ENCODE measurements at places on chromosomes 3 and 15.

DNA sequence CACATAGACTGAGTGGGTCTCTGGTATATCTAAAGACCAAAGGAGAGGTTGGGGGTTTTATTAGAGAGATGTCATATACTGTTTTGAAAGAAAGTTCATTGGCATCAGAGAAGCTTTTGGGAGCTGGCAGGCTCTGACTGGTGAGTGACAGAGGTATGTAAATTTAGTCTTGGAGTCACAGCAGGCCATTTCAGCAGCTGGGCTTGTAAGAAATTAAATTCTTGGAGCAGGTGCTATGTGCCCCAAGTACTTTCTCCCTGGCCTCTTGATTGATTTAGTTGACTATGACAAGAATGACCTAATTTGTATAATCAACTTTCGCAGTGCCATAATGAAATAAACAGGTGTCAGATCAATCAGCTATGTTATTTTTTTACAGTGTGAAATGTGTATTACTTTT lies 47.8 kb upstream of the CDAN1 start:
- no peak for DNase-seq

- no peak for DNase-seq
These were observed 49.9 kb upstream of the XRN1 start for GRCh38 chr3:142497729-142498128.

DNA sequence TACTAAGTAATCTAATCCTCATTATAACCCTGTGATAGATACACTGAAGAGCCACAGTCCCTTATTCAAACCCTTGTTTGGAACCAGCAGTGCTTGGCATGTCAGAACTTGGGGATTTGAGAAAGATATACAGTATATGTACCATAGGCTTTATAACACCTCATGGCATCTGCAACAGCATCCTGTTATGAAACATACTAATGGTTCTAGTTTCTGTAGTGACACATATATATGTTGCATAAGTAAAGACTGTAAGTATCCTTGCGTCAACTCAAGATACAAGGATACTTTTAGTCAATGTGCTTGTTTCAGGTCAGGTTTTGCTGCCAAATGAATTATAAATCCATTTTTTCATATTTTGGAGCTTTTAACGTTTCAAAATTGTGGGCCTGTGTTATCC lies 58.5 kb downstream of the CCNL1 start:
- no peak for DNase-seq

- DNase-seq, result no peak
These were observed 136.9 kb downstream of the HCN4 start for GRCh38 chr15:73231661-73232419.

GRCh38 chr15:36782681-36783080 lies 203.3 kb downstream of the CDIN1 start:
- no peak for DNase-seq

- no peak for DNase-seq
These were observed 486.9 kb upstream of the ADAMTS9 start for GRCh38 chr3:65174713-65175112.

- no peak for DNase-seq
These were observed 440.0 kb upstream of the PROK2 start for GRCh38 chr3:72224804-72225509.

DNA sequence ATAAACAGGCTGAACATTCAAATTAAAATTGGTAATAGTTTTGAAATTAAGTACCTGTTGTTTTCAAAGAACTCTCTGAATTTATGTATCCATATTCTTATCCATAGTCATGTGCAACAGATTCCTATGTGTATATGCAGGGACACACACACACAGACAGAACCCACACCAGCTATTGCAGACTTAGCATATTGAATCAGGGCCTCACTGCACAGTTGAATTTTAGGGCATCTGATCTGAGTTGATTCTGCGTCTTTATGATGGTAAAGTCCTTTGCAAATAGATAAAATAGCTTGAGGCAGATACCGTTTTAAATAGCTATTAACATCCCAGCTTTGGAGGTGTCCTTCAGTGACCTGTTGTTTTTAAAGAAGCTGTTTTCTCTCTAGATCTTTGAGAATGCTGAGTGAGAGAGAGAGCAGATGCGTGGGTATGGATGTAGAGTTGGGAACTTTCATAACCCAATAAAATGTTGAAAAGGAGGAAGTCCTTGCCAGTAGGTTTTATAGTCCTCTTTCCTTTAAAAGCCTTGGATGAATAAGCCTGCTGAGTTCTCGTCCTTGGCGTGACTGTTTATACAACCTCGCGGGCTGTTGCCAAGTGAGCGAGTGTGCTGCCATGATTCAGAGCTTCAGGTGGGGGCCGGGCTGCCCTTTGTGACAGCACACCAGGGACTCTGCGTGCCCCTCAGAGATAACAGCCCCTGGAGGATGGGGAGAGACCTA lies 18.3 kb downstream of the MYZAP start:
- DNase-seq, result no peak

DNA sequence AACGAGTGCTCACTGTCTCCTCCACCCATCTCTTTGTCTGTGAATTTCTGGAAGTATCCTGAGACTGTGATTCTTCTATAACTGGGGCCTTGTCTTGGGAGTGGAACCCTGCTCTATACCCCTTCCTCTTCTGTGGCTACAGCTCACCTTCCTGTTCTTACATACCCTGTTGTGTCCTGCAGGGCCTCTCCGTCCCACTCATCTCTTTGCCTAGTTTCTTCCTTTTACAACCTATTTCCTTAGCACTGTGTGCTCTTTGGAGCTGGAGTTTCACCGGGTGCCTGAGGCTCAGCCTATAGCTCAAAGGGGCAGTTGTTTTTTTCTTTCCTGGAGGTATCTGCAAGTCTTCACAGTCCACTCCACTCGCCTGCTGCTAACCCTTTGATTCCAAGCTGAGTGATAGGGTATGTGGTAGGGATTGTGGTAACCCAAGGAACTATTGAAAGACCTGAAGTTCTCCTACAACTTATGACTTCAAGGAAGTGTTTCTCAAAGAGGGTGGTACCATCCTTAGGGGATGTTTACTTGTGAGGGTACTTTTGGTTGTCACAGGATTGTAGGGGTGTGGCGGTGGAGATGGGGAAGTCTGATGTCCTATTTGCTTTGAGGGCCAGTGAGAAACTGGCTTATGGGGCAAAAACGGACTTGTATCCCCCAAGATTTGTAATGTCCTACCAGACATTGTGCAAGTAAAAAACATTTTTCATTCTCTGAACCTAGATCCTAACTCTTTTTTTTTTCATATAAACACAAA lies 66.6 kb upstream of the ARL8B start:
- DNase-seq, result no peak

DNA sequence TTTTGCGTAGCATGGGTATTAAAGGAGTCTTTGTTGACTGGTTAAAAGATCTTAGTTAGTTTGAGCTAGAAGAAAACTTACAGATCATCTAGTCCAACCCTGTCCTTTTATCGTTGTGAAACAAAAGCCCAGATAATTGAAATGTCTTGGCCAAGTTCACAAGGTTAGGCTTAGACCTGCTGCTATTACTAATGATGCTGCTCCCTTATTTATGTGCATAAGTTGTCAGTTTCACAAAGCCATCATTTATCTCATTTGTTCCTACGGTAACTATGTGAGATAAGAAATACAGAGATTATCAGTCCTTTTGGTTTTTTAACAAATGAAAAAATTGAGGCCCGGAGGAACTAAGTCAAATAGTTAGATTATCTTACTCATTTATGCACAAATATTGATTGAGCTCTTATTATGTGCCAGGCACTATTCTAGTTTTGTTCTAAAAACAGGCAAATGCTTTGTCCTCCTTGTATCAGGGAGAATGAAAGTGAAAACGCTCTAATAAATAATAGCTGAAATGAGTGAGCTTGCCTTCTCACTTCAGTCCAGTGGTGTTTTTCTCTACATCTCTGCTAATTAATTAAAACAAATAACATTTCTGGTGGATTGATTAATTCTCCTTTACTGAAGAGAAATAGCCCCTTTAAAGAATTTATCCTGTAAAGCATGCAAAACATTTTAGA lies 49.1 kb upstream of the TPRG1 start:
- no peak for DNase-seq

- DNase-seq, result no peak
These were observed 103.2 kb upstream of the PPP2R3A start for GRCh38 chr3:135862361-135862760.

DNA sequence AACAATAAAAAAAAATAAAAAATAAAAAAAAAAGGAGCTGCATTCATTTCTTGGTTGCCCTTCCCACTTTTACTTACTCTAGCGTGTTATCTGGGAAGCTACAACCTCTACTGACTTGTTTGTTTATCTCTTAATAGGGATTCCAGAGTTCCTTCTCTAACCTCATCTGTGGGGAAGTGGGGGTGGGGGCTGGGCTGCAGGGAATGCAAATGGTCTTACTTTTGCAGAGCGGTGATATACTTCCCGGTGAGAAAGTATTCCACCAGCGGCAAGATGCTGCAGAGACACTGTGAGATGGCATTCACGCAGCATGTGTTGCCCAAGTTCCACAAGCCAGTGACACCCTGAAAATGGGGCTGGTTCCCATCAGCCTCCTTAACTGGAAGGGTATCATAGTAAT lies 2.1 kb downstream of the USP50 start:
- no peak for DNase-seq

DNA sequence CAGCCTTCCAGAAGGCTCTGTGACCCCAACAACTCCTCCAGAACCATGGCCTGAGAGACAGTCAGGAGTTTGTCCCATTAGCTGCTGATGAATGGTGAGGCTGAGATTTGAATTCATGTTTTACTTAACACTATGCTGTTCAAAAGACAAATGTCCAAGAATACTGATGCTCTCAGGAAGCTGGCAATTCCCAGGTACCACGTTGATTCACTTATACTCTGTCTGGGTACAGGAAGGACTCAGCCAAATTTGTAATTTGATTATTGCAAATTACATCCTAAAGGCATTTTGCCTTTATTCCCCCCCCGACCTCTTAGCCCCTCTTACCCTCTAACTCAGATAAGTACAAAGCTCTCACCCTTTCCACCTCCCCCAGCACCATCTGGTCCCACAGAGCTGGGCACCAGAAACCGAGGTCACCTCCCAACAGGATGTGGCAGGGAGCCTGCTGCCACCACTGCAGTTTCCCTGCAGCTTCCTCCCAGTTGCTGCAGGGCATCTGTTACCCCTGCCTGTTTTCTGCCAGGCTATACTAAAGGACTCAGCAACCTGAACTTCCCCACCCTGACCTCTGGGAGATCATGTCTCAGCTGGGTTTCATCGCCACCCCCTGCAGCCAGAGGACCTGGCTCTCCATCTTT lies 33.6 kb downstream of the EAF1 start:
- DNase-seq, result no peak

DNA sequence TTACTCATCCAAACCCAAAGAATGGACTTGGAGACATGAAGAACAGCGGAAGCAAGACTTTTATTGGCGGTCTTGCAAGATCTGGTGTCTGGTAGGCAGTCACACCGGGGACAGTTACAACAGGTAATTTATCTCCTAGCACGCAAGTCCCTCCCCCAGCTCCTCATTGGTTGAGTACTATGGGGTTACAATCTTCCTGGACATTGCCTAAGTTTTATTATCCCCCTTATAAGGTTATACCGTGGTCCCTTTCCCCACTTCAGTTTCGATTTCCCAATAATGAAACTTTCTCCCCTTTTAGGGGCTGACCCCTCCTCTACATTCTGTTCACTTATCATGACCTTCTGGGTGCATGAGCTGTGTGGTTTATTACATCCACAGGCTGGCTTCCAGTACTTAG lies 18.7 kb downstream of the ARL8B start:
- DNase-seq, result no peak

DNA sequence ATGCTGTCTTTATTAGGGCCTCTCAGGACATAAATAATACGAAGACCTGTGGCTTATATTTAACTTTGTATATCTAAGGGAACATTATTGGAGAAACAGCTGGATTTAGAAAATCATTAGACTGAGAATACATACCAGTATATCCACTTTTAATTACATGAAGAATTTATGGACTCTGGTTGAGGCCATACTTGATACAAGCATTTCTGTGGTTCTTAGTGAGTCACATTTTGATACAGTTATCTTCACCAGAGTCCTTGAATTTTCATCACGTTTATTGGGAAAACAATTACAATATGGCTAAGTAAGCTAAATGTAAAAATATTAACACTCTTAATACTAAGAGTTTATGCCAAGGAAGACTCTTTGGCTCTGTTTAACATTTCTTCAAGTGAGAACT lies 9.9 kb downstream of the KIF23 start:
- no peak for DNase-seq

GRCh38 chr3:56980798-56981390 lies 79.6 kb upstream of the SPATA12 start:
- no peak for DNase-seq

- no peak for DNase-seq
These were observed 17.8 kb downstream of the BMF start for GRCh38 chr15:40090774-40091455.

- no peak for DNase-seq
These were observed 12.5 kb downstream of the LPP start for GRCh38 chr3:188166441-188166840.

GRCh38 chr3:193962986-193963685 lies 172.8 kb upstream of the HES1 start:
- DNase-seq, result no peak

DNA sequence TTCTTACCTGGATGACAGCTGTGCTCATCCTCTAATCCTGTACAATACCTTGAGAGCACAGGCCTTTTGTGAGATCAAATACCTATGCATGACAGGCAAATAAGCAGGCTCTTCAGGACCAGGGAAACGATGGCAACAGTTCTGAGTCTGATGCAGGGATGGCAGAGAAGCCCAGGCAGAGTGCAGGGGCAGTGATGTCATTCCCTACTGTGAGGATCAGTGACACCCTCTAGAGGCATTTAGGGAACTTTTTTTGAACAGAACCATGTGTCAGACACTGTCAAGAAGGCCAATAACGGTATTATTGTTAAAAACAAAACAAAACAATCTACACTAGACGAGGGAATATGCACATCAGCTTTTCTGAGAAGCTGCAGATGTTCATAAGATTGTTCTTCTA lies 314.8 kb upstream of the CTDSPL start:
- no peak for DNase-seq

GRCh38 chr15:66039117-66039871 lies 170.0 kb downstream of the RAB11A start:
- no peak for DNase-seq

DNA sequence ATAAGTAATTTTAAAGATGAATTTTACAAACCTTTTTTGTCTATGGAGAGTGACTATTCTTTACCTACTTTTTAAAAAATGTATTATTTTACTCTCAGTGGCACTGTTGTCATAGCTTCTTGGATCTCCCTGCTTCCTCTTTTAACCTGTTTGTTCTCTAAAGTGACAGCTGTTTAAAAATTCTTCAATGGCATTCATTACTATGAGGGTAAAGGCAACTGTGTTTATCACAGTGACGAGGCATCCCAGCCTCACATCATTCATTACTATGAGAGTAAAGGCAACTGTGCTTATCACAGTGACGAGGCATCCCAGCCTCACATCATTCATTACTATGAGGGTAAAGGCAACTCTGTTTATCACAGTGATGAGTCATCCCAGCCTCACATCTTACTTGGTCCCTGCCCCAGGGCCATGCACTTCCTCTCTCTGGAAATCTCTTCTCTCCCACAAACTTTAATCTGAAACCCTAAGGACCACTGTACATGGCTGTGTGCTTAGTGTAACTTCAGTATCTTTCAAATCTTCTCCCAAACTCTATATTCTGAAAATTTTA lies 101.7 kb upstream of the ZNF717 start:
- no peak for DNase-seq

All from naive thymus-derived CD8-positive, alpha-beta T cell (primary cell).